SJCRH30 (cell line): ENCODE measurements at places on chromosomes 16 and 17. TPM values are rescaled to one million over a fixed set of nuclear protein-coding genes. Genes with fewer than 3 reads are reported as not detected.

DNA sequence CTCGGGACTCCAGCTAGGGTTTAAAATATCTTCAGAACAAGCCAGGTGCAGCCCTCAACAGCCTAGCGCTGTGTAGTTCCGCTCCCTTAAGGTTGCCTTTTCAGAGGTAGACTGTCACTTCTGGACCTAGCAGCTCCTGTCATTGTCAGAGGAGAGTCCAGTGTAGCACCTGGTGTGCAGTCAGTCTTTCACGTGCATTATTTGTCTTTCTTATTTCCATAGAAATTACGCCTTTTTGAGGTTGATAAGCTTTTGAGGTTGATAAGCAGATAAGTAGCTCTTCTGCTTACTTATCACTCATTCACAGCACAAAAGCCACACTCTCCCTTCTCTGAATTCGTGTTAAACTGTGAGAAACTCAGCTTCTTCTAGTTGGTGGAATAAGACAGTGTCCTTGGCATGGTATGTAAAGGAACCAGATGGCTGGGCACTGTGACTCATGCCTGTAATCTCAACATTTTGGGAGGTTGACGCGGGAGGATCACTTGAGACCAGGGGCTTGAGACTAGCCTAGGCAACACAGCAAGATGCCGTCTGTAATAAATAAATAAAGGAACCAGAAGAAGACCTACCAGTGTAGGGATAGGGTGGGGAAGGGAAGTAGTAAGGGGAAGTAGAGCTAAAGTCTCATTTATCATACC, 10.2 kb downstream of the EEF2K start:
- peaks cover 16% of the 10 kb centered on the region for H3K4me1 ChIP-seq
- DNase-seq, result no peak
- H3K36me3 ChIP-seq, result peaks cover 10% of the 10 kb centered on the region; the same call in 1 of the 2 replicates
- no peak overlapping the region for H3K27ac ChIP-seq

DNA sequence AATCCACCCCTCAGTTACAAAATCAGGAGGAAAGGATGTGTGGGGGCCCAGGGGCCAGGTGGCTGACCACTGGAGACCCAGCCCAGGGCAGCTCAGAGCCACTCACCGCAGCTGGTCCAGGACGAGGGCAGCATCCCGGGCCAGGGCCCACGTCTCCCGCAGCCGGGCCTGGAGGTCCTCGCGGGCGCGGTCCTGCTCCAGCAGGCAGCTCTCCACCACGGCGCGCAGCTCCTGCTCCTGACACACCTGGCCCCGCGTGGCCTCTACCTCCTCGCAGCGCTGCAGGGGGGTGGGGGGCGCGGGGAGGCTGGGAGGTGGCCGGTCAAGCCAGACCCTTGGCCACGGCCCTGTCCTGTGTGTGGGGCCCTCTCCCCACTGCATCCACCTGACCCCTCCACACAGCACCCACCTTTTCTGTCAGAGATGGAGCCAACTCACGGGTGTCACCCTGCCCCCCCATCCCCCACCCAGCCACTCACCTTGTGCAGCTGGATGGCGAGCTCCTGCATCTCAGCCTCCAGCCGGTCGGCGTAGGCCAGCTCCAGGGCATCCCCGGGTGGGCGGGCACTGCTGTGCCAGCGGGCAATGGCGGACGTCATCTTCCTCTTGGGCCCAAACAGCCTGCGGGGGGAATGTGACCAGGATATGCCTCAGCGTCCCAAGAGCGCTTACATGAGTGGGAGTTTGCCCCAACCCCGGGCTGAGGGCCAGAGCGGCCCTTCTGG, 5.1 kb downstream of the NUDT16L1 start:
- no peaks in the 10 kb centered on the region for H3K27me3 ChIP-seq
- H3K4me1 ChIP-seq, result no peaks in the 10 kb centered on the region
- no peak overlapping the region for H3K27ac ChIP-seq
- DNase-seq, result no peak

DNA sequence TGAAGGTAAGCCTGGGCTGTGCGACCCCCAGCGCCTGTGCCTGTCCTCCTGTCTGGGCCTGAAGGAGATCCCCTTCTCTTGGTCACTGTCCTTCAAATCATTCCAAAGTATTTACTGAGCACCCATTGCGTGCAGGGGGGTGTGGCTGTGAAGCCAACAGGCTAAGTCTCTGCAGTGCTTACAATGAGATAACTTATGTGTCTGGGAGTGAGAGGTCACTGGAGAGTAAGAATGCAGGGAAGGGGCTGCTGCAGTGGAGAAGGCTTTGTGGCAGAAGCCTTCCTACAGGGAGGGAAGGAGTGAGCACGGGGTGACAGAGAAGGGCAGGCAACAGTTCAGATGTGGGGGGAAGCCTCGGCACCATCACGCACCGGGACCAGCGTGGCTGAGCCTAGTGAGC, 11.2 kb upstream of the SMIM5 start:
- no peaks in the 10 kb centered on the region for H3K36me3 ChIP-seq
- H3K27me3 ChIP-seq, result peaks cover 27% of the 10 kb centered on the region
- no peak overlapping the region for H3K4me3 ChIP-seq
- peaks cover 12% of the 10 kb centered on the region for H3K4me1 ChIP-seq

DNA sequence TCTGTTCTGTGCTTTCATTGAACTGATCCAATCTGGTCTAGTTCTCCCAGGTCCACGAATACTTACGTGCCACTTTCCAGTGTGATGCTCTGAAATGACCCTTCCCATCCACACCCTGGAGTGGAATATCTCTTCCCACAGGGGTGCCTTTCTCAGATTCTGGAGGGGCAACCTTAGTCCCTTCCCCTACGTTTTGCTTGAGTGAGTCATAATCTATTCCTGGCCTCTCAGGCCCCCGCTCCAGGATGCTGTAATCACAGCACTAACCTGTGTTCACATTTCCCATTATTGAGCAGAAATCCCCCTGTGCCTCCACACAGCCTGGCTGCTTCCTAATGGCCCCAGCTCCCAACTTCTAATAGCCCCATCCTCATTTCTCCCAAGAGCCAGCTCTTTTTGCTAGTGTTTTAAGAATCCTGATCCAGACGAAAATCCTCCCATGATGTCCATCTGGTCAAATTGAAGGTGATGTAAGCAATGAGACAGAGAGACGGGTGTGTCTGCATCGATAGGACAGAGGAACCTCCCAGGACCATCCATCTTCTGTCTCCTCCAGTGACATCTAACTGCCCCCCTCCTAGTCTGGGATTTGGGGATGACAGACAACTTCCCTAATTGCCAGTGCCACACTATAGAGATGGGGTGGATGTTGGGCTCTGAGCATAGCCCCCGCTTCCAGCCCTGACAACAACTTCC, 164.0 kb upstream of the MAF start:
- no peaks in the 10 kb centered on the region for H3K36me3 ChIP-seq
- H3K27ac ChIP-seq, result no peak overlapping the region
- H3K27me3 ChIP-seq, result no peaks in the 10 kb centered on the region
- no peaks in the 10 kb centered on the region for H3K4me1 ChIP-seq
- H3K4me3 ChIP-seq, result no peak overlapping the region

DNA sequence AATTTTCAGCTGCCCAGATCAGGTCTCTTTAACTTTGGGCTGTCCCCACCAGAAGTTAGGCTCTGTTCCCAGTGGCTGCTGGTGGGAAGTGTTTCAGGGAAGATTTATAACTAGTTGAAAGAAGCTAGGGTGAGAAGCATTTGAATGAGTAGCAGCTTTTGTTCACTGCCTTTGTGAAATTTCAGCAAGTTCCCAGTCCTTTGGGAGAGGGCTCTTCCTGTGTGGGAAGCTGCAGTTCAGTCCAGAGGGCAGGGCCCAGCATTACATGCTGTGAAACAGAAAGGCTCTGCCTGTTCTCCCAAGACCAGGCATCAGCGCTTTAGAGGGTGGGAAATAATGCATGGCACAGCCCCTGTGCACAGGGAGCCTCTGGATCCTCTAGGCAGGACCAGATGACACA, 17.8 kb downstream of the PROCA1 start:
- H3K27ac ChIP-seq, result no peak overlapping the region
- no peaks in the 10 kb centered on the region for H3K27me3 ChIP-seq
- H3K4me1 ChIP-seq, result no peaks in the 10 kb centered on the region

OR2C1 gene
- not detected in 2 replicates for total RNA-seq

NPIPB9 gene
- total RNA-seq, result 1.1 TPM in 1 of 2 replicates, not detected in the other

TBC1D3E gene
- total RNA-seq, result not detected in 2 replicates

TPSD1 gene
- not detected in 2 replicates for total RNA-seq

EPX gene
- not detected in 2 replicates for total RNA-seq

CPNE7 gene
- total RNA-seq, result not detected in 2 replicates

SKAP1 gene
- not detected in 2 replicates for total RNA-seq

HP gene
- not detected in 2 replicates for total RNA-seq

CD300A gene
- not detected in 2 replicates for total RNA-seq

KRT31 gene
- total RNA-seq, result 0.08 TPM in 1 of 2 replicates, not detected in the other
